ENCODE measurements at places on chromosomes 4 and X. TPM values are rescaled to one million over a fixed set of nuclear protein-coding genes. Genes with fewer than 3 reads are reported as not detected.

The ZXDB gene
- total RNA-seq = 17.1 TPM

The ESX1 gene
- total RNA-seq = not detected

The PGAM4 gene
- total RNA-seq = not detected

The BCORL1 gene
- 1.5 TPM for total RNA-seq

DNA sequence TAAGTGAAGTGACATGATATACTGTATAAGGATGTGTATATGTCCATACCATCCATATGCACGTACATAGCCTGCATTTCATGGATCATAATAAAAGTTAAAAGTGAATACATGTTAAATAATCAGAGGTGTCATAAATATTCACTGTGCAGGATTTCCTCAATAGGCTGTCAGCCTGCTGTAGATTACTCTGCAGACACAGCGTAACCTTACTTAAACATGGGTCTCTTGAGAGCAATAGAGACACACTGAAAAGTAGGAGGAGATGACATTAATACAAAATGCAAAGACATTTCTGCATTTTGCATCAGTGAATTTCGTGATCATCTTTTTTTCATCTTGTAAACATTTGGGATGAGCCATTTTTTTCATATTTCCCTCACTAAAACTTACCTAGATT lies 955.2 kb upstream of the DIAPH2 start:
- H3K27ac ChIP-seq = no peak overlapping the region
- H3K4me1 ChIP-seq = no peaks in the 10 kb centered on the region
- H3K27me3 ChIP-seq = no peaks in the 10 kb centered on the region
- H3K36me3 ChIP-seq = no peaks in the 10 kb centered on the region
- DNase-seq = no peak

- no peaks in the 10 kb centered on the region for H3K27me3 ChIP-seq
- no peaks in the 10 kb centered on the region for H3K36me3 ChIP-seq
- no peak overlapping the region for H3K4me3 ChIP-seq
- no peak for DNase-seq
- H3K4me1 ChIP-seq = no peaks in the 10 kb centered on the region
Measured at GRCh38 chrX:78624962-78625909, 33.9 kb downstream of the RTL3 start.

GRCh38 chrX:41761702-41762101 lies 37.7 kb downstream of the GPR82 start:
- no peak overlapping the region for H3K4me3 ChIP-seq
- H3K36me3 ChIP-seq = no peaks in the 10 kb centered on the region
- H3K27me3 ChIP-seq = no peaks in the 10 kb centered on the region
- no peaks in the 10 kb centered on the region for H3K4me1 ChIP-seq
- DNase-seq = no peak
- no peak overlapping the region for H3K27ac ChIP-seq

- H3K4me1 ChIP-seq = no peaks in the 10 kb centered on the region
- H3K4me3 ChIP-seq = no peak overlapping the region
Measured at GRCh38 chr4:17232566-17233253, 279.2 kb downstream of the QDPR start.

GRCh38 chr4:67083496-67083895 lies 461.8 kb downstream of the CENPC start:
- H3K4me1 ChIP-seq = no peaks in the 10 kb centered on the region
- DNase-seq = no peak
- H3K27me3 ChIP-seq = no peaks in the 10 kb centered on the region
- no peak overlapping the region for H3K27ac ChIP-seq

- no peak overlapping the region for H3K27ac ChIP-seq
- H3K4me1 ChIP-seq = no peaks in the 10 kb centered on the region
- H3K36me3 ChIP-seq = no peaks in the 10 kb centered on the region
- H3K4me3 ChIP-seq = no peak overlapping the region
- peaks cover 7% of the 10 kb centered on the region for H3K27me3 ChIP-seq
Measured at GRCh38 chrX:21476909-21477308, 102.7 kb downstream of the CNKSR2 start.

DNA sequence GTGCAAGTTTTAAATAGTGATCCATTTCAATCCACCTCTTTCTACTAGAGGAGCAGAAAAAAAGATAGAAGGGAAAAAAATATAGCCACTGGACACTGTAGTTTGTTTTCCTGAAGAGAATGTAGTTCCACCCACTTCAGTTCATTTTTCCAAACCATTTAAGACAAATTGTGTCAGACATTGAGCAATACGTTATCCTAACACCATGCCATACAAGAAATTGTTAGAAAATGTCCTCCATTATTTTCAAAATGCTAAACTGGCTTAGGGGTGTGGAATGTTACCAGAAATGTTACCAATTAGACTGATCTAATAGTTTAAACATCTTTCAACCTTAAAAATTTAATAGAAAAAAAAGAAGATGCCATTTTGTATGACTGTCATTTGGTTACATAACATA lies 48.6 kb upstream of the ETNPPL start:
- H3K4me1 ChIP-seq = no peaks in the 10 kb centered on the region
- no peak for DNase-seq
- no peaks in the 10 kb centered on the region for H3K27me3 ChIP-seq
- no peak overlapping the region for H3K4me3 ChIP-seq
- H3K36me3 ChIP-seq = no peaks in the 10 kb centered on the region
- no peak overlapping the region for H3K27ac ChIP-seq

GRCh38 chr4:190017357-190018200 lies 9.5 kb downstream of the FRG2 start:
- H3K4me1 ChIP-seq = no peaks in the 10 kb centered on the region
- no peak overlapping the region for H3K27ac ChIP-seq
- H3K36me3 ChIP-seq = no peaks in the 10 kb centered on the region
- peaks cover 36% of the 10 kb centered on the region for H3K27me3 ChIP-seq

Data from uterus (tissue), 4 donors.